ENCODE measurements at places on chromosomes 6 and 20. TPM values are rescaled to one million over a fixed set of nuclear protein-coding genes. Genes with fewer than 3 reads are reported as not detected.

Gene PACRG
- total RNA-seq = not detected

Gene CRISP2
- not detected for total RNA-seq

Gene TRIM31
- total RNA-seq = not detected

Gene SGK2
- total RNA-seq = 0.74 TPM
